ENCODE measurements at places on chromosomes 16 and 17. TPM values are rescaled to one million over a fixed set of nuclear protein-coding genes. Genes with fewer than 3 reads are reported as not detected.

Gene MYH1
- total RNA-seq = not detected

DNA sequence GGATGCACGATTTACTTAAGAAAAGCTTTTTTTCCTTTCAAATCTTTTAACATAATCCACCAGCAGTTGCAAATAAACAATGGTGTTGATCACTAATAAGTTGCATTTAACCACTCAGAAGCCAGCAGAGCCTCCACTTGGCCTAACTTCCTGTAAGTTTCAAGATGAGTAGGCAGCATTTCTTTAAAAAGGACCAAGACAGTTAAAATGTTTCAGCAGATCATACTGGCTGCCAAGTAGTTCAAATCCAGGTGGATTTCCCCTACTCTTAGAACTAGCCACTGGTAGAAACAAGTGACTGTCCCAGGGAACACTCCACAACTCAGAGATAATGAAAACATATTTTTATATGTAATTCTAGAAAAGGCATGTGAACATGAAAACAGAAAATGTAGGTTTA is 17.0 kb upstream of the RFFL start:
- no peak for DNase-seq

GRCh38 chr17:82647593-82648164 is 565 bp downstream of the WDR45B start:
- DNase-seq = peak; percentile 4

GRCh38 chr17:42325026-42325425 is 36.7 kb downstream of the STAT5A start:
- DNase-seq = no peak

GRCh38 chr17:65511316-65511715 is 50.1 kb downstream of the AXIN2 start:
- no peak for DNase-seq

GRCh38 chr16:85963753-85964285 is 64.9 kb downstream of the IRF8 start:
- DNase-seq = no peak

DNA sequence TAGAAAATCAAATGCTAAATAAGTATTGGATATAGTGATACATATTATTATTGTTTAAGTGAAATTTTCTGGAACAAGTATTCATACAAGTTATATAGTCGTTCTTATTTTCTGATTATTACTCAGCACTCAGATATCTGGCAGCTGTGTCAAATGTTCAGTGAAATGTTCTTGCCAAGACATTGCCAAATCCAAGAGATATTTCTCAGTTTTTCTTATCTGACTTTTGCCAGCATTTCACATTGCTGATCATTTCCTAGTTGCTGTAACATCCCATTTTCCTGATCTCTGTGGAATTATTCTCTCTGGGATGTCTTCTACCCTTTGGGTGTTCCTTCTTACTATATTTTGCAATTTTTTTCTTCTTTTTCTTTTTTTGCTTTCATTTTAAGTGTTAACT is 262.3 kb downstream of the KIF2B start:
- DNase-seq = no peak

Gene ODAD4
- total RNA-seq = 0.98 TPM

Gene CHST6
- 0.91 TPM for total RNA-seq

Gene TANC2
- 24.2 TPM for total RNA-seq

- DNase-seq = peak; percentile 24
Observed at GRCh38 chr17:13421581-13422130, 180.1 kb downstream of the HS3ST3A1 start.

DNA sequence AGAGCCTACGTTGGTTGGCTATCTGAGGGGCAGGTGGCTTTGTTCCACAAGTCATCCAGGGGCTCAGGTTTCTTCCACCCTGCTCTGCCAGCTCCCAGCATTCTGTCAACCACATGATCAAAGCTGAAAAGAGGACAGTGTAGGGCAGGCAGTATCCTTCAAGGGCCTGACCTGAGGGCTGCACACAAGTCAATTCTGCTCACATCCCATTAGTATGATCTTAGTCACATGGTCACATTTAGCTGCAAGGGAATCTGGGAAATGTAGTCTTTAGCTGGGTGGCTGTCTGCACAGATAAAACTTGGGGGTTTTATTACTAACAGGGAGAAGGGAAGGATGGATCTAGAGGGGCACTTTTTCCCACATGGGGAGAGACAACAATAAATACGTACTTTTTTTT is 97.3 kb downstream of the SALL1 start:
- no peak for DNase-seq

DNA sequence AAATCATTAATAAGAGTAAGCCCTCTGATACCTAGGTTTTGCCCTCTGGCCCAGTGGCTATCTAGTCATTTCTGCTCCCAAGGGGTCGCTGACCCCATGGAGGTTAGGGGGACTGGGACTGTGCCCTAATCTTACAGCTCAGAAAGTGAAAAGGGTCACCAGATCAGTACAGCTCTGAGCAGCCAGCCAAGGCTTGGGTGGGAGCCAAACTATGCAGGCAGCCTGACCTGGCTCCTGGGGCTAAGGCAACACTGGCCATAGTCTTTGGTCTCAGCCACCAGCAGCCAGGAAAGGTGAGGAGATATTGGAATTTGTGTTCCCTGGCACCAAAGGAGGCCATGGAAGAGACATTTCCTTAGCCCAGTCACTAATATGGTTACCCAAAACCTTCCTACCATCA is 67.6 kb downstream of the ASIC2 start:
- DNase-seq = no peak

GRCh38 chr17:76709077-76709950 is 1.5 kb downstream of the MXRA7 start:
- DNase-seq = peak; percentile 88

GRCh38 chr17:15263206-15263579 is 1.9 kb downstream of the PMP22 start:
- DNase-seq = peak; percentile 64

DNA sequence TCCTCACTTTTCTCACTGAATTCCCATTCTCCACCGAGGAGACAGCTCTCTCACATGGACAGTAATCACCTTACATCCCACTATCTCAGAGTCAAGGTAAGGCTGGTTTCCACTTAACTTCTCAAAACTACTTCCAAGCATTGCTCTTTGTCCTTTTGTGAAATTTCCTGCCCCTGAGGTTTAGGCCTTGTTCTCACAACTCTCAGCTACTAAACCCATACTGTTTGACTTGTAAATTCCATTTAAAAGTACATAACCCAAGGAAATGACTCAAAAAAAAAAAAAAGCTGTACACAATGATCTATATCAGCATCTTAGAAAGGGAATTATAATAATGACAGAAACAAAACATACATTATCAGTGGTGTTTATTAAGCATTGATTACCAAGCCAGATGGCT is 8.8 kb downstream of the CDC27 start:
- DNase-seq = no peak

Gene WDR59
- 7.1 TPM for total RNA-seq

Gene CCDC92B
- not detected for total RNA-seq

DNA sequence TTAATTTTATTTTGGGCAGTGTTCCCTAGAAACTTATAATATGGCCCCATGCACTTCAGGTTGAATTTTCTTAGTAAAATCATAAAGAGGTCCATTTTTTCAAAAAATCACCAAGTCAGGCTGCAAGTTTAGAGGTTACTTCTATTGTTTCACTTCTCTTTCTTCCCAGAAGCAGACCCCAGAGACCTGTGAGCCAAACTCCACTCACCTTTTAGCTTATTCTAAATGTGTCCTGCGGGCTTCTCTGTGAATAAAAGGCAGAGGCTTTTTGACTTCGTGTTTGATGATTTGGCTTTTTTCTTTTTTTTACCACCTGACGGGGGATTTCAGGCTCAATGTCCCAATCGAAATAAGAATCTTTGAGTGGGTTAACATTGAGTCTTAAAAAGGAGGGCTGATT is 7.4 kb downstream of the PRKCB start:
- DNase-seq = no peak

- no peak for DNase-seq
Observed at GRCh38 chr16:1272453-1273198, 16.8 kb downstream of the TPSD1 start.

DNA sequence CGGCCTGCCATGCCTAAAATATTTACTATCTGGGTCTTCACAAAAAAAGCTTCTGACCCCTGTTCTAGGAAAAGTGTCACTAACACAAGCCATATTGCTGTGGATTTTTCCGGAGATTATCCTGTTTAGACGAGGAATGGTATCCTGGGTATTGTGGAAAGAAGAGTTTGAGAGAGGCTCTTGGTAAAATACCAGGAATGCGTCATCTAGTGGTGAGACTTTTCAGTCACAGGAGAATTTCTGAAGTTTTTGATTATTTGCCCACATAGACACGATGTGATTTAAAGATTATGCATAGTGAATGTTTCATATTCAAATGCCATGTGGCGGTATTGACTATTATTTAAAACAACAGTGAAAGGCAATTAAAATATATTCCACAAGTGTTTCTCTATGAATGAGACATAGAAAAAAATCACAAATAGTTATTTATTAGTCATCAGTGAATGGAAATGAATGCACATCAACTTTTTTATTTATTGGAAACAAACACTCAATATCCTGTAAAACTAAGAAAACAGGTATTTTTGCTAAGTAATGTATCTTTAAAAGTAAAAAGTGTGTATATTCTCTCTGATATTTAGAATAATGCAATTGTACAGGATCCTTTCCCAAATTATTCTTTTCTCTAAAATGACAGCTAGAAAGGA is 7.8 kb downstream of the KRT28 start:
- peak; percentile 71 for DNase-seq

DNA sequence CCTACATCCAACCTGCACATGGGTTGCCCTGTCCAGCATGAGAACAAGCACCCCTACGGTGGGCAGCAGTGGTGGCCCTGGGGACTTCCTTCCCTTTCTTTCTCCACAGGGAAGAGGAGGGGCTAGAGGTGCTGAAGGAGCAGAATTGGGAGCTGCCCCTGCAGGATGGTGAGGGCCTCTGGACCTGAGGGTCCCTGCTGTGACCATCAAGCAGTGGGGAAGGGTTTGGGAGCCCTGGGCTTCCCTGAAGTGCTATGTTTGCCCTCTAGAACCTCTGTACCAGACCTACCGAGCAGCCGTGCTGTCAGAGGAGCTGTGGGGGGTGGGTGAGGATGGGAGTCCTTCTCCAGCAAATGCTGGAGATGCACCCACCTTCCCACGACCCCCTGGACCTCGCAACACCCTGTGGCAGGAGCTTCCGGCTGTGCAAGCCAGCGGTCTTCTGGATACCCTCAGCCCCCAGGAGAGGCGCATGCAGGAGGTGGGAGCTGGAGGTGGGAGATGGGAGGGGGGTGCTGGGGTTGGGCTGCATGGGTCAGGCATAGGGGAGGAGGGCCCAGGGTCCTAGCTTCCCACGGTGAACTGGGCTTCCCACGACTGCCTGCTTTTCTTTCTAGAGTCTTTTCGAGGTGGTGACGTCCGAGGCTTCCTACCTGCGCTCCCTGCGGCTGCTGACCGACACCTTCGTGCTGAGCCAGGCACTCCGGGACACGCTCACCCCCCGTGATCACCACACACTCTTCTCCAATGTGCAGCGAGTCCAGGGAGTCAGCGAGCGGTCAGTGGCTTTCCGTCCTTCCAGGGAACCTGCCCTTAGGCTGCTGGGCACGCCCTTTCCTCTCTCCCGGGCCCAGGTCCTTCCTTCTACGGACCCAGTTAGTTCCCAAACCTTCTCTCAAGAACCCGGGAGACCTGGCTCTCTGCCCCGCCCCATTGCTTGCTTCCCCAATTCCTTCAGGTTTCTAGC is 5.0 kb downstream of the ARHGEF15 start:
- no peak for DNase-seq

GRCh38 chr17:32794533-32795246 is 82.2 kb downstream of the MYO1D start:
- no peak for DNase-seq

- no peak for DNase-seq
Observed at GRCh38 chr17:79202480-79202879, 127.9 kb downstream of the ENGASE start.

Gene UBE2G1
- total RNA-seq = 46.8 TPM

Gene OTOA
- total RNA-seq = not detected

DNA sequence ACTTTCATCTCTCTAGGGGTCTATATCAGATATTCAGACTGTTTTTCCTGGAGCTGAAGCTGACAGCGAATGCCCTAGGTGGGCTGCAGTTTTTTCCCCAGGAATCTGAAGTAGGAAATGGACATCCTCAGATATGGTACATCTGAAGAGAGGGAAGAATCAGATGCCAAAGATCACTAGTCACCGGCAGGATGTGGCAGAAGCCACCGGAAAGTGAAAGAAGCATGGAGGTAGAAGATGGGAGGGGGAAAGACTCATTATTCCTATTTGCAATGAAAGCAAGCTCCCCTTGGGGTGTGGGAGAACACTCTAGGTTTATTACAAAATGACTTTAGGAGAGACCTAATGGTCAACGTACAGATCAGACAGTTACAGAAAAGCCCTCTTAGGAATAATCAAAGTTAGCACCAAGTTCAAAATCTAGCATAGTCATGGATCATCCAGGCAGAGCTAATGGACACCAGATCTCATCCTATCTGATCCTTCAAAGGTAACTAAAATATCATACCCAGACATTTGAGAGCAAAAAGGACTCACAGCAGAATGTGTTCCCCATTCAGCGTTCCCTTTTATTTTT is 110.7 kb downstream of the HS3ST3A1 start:
- no peak for DNase-seq

Gene TMEM238L
- total RNA-seq = not detected

DNA sequence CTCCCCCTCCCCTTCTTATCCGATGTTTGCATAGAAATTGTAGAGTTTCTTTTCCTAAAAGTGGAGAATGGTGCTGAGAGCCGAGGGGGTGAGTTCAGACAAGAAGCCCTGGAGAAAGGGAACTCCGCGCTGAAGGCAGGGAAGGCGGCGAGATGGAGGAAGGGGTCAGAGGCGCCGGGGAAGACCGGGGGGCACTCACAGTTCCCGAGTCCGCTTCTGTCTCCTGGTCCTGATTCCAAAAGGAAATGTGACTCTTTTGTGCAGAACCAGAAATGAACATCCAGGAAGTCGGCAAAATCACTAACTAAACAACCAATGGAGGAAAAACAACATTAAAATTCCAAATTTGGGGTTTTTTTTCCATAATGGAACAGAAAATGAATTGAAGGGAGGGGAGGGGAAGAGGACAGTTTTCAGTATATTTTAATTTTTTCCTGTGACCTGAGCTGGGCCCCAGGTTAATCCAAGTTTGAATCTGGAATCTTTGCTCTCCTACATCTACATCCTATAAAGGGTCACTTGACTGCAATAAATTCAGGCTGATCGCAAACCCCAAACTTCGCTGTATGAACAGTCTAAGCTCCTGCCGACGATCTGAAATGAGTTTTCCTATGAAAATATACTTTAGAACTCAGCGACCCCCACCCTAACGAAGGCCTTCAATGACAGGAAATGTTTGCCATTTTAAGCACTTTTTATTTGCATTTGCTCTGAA is 252.3 kb downstream of the C16orf95 start:
- DNase-seq = no peak

- no peak for DNase-seq
Observed at GRCh38 chr16:79703066-79703465, 102.5 kb upstream of the MAF start.

GRCh38 chr16:2252806-2253148 is 1.4 kb upstream of the ECI1 start:
- DNase-seq = no peak

Measured in PC-3 (cell line).